ENCODE measurements at places on chromosomes 6 and 20. TPM values are rescaled to one million over a fixed set of nuclear protein-coding genes. Genes with fewer than 3 reads are reported as not detected.
A peak's percentile ranks its signal among the peaks of the same experiment; 100 is the strongest.

PXDC1 gene
- total RNA-seq = 488 TPM

DNA sequence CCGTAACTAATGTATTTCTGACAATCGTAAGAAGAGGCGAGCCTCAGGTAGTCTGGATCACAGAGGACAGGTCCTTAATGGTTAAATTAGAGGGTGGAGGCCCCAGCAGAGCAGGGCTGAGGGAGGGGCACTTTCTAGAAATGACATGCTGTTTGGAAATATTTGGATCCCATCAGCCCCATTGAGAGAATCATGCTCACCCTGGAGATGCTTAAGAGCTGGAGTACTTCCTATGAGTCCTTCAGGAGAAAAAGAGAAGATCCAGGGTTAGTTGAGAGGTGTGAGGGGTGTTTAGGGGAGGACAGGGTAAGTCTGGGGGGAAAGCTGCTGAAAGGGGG lies 123.0 kb downstream of the TCP11 start:
- peak overlapping the region; percentile 87 for H3K27ac ChIP-seq
- H3K27me3 ChIP-seq = no peaks in the 10 kb centered on the region
- H3K36me3 ChIP-seq = no peaks in the 10 kb centered on the region
- peak overlapping the region; percentile 78 for H3K4me3 ChIP-seq

NOX3 gene
- total RNA-seq = not detected

DNA sequence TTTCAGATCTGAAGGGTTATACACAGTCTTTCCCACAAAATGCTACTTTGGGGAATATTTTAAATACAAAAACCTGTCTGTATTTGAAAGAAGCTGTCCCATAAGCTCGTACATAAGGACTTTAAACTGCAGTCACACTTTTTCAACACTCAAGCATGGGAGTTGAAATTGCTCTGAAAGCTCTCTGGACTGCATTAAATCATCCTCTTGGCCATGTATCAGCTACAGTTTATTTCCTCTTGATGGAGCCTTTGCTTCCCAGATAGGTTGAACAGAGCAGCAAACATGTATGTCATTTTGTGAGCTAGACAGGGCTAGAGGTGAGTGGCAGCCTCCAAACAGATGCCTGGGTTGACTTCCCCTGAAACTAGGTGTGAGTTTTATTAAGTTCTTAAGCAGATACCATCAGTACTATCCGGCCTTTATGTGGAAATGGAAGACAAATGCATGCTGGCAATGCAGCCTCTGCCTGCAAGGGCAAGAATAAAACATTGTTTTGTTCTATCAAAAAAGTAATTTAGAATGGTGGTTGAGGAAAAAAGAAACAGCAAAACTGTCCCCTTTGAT lies 105.9 kb upstream of the ENPP5 start:
- no peaks in the 10 kb centered on the region for H3K4me1 ChIP-seq
- DNase-seq = no peak
- H3K36me3 ChIP-seq = no peaks in the 10 kb centered on the region
- H3K27ac ChIP-seq = no peak overlapping the region
- H3K27me3 ChIP-seq = no peaks in the 10 kb centered on the region

GRCh38 chr20:906703-907270 lies 9.3 kb downstream of the ANGPT4 start:
- H3K27ac ChIP-seq = no peak overlapping the region
- H3K27me3 ChIP-seq = no peaks in the 10 kb centered on the region
- H3K36me3 ChIP-seq = no peaks in the 10 kb centered on the region
- H3K4me1 ChIP-seq = peaks cover 17% of the 10 kb centered on the region
- no peak overlapping the region for H3K4me3 ChIP-seq

DNA sequence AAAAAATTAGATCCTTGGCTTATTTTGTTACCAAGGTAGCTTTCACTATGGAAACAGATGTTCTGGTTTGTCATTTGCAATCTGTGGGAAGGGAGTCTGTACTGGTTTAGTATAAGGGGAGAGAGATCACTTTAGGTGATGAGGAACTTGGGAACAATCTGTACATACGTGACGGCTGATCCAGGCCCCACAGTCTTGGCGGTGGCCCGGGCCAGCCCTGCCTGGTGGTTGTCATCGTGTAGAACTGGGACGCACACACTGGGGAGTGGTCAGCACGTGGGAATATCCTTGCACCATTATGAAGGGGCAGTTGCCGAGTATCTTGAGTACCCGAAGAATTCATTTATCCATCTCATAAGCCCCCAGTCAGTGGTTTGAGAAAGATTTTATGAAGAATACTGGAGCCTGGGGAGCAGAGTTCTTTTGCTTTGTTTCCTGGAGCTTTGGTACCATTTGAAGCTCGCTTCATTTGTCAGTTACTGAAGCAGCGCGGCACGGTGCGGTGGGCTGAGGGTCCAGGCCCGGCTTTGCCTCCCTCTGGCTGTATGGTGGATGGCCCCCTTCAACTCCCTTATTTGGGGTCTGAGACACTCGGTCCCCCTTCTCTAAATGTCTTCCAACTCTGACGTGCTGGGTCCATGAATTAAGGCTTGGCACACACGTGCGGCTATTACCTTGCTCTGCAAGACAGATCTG lies 22.8 kb upstream of the CLDN20 start:
- H3K27me3 ChIP-seq = no peaks in the 10 kb centered on the region
- H3K4me1 ChIP-seq = no peaks in the 10 kb centered on the region
- DNase-seq = no peak
- no peak overlapping the region for H3K27ac ChIP-seq
- H3K4me3 ChIP-seq = no peak overlapping the region

BPIFB1 gene
- not detected for total RNA-seq

- H3K27me3 ChIP-seq = no peaks in the 10 kb centered on the region
- no peaks in the 10 kb centered on the region for H3K4me1 ChIP-seq
- no peak overlapping the region for H3K27ac ChIP-seq
- no peaks in the 10 kb centered on the region for H3K36me3 ChIP-seq
These were observed 2.9 kb upstream of the TDRD6 start for GRCh38 chr6:46684771-46685170.

DNA sequence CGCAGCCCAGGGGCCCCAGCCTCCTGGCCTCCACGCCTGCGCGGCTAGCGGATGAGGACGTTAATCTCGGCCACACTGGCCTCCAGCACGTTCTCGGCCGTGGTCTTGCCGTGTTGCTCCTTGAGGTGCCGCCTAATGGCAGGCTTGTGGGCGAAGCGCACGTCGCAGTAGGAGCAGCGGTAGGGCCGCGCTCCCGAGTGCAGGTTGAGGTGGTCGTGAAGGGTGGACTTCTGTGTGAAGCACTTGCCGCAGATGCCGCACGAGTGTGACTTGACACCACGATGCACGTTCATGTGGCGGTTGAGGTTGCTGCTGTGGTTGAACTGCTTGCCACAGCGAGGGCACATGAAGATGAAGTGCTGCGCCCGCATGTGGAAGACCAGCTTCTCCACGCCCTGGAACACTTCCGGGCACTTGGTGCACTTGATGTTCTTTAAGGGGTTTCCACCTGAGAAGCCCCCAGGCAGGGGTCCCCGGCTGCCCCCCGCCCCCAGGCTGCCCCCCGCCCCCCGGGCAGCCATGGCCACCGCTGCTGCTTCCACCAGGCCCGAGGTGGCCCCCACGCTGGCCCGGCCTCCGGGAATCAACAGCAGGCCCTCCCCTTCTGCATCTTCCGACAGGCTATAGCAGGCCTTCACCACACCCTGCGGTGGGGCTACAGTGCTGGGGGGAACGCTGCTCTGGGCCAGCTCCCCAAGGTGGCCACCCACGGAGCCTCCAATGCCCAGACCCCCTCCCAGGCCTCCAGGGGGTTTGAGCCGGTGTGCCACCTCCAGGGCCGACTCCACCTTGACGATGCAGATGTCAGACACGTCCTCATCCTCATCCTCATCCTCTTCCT lies 1.8 kb downstream of the ZBTB12 start:
- H3K36me3 ChIP-seq = no peaks in the 10 kb centered on the region
- no peak overlapping the region for H3K4me3 ChIP-seq
- H3K4me1 ChIP-seq = peaks cover 39% of the 10 kb centered on the region
- H3K27ac ChIP-seq = no peak overlapping the region

RBPJL gene
- not detected for total RNA-seq

DNA sequence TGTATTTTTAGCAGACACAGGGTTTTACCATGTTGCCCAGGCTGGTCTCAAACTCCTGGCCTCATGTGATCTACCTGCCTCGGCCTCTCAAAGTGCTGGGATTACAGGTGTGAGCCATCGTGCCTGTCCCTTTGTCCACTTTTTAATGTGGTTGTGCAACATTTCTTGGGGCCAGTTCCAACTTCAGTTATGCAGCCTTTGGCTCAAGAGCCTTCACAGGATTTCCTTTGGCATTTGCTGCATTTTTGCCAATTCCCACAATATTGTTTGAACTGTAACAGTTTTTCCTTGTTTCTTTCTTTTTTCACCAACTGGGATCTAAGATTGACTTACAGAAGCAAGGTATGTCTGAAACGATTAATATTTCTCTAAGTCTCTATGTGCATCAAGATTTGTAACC lies 63.6 kb downstream of the EDN1 start:
- H3K4me3 ChIP-seq = no peak overlapping the region
- no peak for DNase-seq
- no peaks in the 10 kb centered on the region for H3K36me3 ChIP-seq
- peak overlapping the region; percentile 83 for H3K27ac ChIP-seq
- H3K4me1 ChIP-seq = peaks cover 16% of the 10 kb centered on the region
- H3K27me3 ChIP-seq = no peaks in the 10 kb centered on the region

TSPO2 gene
- not detected for total RNA-seq

DNA sequence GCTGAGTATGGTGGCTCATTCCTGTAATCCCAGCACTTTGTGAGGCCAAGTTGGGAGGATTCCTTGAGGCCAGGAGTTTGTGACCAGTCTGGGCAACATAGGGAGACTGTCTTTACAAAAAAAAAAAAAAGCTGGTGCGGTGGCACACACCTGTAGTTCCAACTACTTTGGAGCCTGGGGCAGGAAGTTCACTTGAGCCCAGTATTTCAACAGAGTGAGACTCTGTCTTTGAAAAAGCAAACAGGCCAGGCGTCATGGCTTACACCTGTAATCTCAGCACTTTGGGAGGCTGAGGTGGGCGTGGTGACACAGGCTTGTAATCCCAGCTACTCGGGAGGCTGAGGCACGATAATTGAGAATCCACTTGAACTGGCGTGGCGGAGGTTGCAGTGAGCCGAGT lies 28.7 kb downstream of the MYBL2 start:
- DNase-seq = no peak
- no peak overlapping the region for H3K27ac ChIP-seq
- no peaks in the 10 kb centered on the region for H3K27me3 ChIP-seq
- H3K4me1 ChIP-seq = no peaks in the 10 kb centered on the region
- H3K4me3 ChIP-seq = no peak overlapping the region

HDGFL1 gene
- not detected for total RNA-seq

EDN3 gene
- total RNA-seq = not detected

IL20RA gene
- 0.54 TPM for total RNA-seq

- no peak overlapping the region for H3K27ac ChIP-seq
- peaks cover 9% of the 10 kb centered on the region for H3K36me3 ChIP-seq
These were observed 65.6 kb downstream of the ABHD12 start for GRCh38 chr20:25325073-25325472.

DNA sequence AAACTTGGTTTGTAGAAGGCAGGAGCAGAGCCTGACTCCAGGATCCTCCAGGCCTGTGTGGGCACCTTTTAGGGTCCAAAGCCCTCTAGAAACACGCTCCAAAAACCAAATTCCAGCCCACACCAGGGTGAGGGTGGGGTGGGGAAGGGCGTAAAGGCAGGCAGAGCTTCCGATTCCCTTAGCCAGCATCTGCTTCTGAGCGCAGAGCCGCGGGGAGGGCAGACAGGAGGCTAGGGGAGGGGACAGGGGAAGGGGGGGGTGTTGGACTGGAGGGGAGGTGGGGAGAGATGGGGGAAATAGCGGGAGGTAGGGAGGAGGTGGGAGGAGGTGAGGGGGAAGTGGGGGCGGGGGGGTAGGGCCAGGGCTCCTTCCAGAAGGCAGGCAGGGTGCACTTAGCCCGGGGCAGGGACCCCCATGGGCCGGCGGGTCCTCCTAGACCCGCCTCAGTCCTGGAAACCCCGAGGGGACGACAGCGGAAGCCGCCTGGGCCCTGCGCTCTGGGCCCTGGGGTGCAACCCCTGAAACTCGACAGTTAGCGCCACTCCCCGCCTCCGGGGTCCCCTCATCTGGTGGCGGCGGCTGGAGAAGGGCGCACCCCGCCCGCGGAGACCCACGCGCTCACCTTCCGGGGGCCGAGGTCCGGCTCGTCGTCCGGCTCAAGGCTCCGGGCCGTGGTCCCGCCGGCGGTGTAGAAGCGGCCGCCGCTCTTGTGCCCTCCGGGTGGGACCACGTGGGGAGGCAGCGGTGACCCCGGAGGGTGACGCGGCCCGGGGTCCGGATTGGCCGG lies 22.0 kb upstream of the FRMD1 start:
- H3K4me3 ChIP-seq = no peak overlapping the region
- no peak overlapping the region for H3K27ac ChIP-seq
- no peak for DNase-seq
- H3K4me1 ChIP-seq = no peaks in the 10 kb centered on the region
- no peaks in the 10 kb centered on the region for H3K27me3 ChIP-seq
- H3K36me3 ChIP-seq = no peaks in the 10 kb centered on the region

CTSA gene
- total RNA-seq = 73.7 TPM

FRMD1 gene
- total RNA-seq = not detected

- H3K4me3 ChIP-seq = no peak overlapping the region
These were observed 186.1 kb downstream of the UNC5CL start for GRCh38 chr6:40852779-40853373.

- H3K36me3 ChIP-seq = peaks cover 31% of the 10 kb centered on the region
- no peaks in the 10 kb centered on the region for H3K27me3 ChIP-seq
- peaks cover 22% of the 10 kb centered on the region for H3K4me1 ChIP-seq
These were observed 4.1 kb downstream of the LEMD2 start for GRCh38 chr6:33784787-33785186.

GRCh38 chr6:154426997-154427396 lies 70.4 kb upstream of the IPCEF1 start:
- no peaks in the 10 kb centered on the region for H3K27me3 ChIP-seq
- H3K4me3 ChIP-seq = no peak overlapping the region
- no peak for DNase-seq
- peaks cover 8% of the 10 kb centered on the region for H3K4me1 ChIP-seq
- peak overlapping the region; percentile 18 for H3K27ac ChIP-seq

DNA sequence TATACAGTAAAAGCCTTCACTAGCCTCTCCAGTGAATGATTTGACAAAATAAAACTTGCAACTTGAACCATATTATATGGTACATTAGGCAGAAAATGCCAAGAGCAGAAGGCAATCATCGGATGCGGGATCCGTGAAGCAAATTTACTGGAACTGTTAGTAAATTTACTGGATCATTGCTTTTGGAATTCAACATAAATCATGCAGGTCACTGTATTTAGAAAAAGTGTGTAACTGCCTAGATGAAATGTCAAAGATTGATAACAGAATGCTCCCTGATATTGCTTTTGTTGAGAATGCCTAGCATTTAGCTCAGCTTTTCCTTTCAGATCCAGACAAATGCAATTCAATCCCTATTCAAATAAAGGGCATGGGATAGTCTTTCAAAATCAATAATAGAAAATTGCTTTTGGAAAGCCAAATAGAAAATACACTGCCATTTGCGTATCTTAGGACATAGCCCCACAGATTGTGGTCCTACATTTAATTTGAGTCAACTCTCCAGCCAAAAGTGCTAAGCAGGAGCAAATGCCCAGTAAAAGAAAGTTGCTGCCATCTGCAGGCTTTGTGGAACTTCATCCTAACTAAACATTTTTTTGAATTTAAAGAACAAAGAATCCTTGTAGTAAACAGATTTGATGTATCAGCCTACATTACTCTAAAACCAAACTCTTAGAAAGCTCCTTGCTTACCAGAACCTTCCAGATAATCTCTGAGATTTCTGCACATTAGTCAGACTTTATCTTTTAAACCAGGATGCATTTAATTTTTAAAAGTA lies 109.5 kb upstream of the HSF2 start:
- DNase-seq = no peak
- no peak overlapping the region for H3K4me3 ChIP-seq
- H3K36me3 ChIP-seq = no peaks in the 10 kb centered on the region
- H3K4me1 ChIP-seq = no peaks in the 10 kb centered on the region

Measured in thoracic aorta (tissue), 2 donors.